ENCODE measurements at places on chromosomes 6 and 20.

- DNase-seq: no peak
These were observed 54.3 kb downstream of the PPP1R14C start for GRCh38 chr6:150196942-150197745.

- no peak for DNase-seq
These were observed 71.3 kb upstream of the SLC2A12 start for GRCh38 chr6:134123666-134124208.

- DNase-seq: no peak
These were observed 45.3 kb upstream of the HDDC2 start for GRCh38 chr6:125346926-125347563.

GRCh38 chr20:21522481-21523280 is 8.8 kb upstream of the NKX2-2 start:
- peak; percentile 59 for DNase-seq

GRCh38 chr20:5400164-5400762 is 83.5 kb upstream of the PROKR2 start:
- DNase-seq: no peak

DNA sequence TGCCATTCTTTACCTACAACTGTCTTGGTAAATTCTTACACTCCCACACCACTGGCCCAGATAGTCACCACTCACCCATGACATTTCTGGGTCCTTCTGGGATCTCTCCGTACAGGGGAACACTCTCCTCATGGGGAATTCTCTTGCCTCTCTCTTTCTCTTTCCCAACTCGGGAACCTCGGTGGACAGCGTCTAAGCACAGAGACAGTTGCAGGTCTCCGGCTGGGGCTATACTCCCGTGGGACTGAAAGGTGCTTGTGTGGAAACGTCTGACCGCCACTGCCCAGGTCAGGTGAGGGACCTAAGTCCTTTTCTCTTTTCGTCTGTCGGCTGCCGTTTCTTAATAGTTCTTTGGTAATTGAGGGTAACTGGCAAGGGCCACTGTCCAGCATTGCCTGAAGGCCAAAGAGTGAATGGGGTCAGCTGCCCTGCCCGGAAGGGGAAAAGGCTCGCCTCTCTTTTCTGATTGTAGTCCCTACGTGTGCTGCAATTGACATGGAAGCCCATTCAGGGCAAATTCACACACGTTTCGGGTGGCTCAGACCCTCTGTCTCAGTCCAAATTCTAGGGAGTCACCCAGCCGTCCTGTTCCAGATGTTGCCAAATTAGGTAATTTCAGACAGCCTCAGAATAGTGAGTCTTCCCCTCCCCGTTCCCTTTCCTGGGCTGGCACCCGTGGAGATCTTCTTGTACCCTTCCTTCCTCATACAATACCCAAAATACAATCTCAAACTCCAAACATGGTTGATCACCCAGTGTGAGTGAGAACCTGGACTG is 31.2 kb upstream of the RIPK1 start:
- DNase-seq: no peak

GRCh38 chr6:168741942-168742782 is 301.2 kb downstream of the SMOC2 start:
- no peak for DNase-seq

- DNase-seq: no peak
These were observed 975.9 kb downstream of the KIF16B start for GRCh38 chr20:15597306-15597705.

DNA sequence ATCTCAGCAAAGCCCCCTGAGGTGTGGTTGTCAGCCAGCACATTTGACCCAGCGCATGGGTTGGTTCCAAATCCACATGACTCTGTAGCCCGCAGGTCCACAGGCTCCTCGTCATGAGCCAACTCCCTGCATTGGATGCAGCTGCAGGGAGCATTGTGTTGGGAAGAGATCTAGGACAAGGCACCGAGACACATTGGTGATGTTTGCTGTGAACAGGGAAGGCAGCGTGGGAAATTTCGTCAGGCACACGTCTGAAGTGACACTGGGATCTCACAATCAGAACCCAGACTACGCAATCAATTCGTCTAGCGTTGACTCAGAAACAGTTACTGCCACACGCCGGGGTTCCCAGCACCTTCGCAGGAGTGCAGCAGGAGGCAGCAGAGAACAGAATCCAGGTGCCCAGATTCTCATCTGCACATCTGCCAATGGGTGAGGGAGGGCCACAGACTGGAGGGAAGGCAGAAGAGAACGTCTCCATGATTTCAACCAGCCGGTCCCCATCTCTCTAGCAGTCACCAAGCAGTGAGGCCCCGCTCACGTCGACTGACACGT is 177.0 kb downstream of the TTLL2 start:
- peak; percentile 87 for DNase-seq

GRCh38 chr6:107237992-107238660 is 122.8 kb upstream of the BEND3 start:
- DNase-seq: no peak

- no peak for DNase-seq
These were observed 44.0 kb upstream of the SPDEF start for GRCh38 chr6:34600101-34600500.

- no peak for DNase-seq
These were observed 159.8 kb upstream of the RIN2 start for GRCh38 chr20:19598117-19598850.

- DNase-seq: no peak
These were observed 792.0 kb downstream of the MAFB start for GRCh38 chr20:39897058-39897457.

DNA sequence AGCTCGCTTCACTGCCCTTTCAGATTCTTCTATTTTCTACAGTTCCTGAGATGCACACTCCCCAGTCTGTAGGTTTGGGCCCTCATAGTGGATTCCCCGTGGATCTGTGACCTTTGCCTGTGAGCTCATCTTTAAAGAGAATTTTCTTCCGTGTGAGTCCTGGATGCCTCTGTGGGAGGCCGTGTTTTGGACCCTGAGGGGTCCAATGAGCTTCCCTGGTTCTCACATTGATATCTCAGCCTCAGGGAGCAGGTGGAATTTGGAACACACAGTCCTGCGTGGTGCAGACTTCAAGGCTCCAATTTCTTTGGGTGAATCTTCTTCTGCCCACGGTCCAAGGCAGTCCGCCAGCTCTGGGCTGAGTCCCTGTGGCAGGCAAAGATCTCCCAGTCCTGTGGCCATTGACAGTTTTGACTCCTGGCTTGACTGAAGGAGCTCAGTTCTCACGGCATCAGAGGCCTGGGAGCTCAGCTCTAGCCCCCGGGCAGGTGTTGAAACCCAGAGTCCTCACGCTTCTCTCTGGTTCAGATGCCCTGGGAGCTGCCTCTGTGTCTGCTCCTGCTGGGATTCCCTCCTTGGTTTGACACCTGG is 61.0 kb downstream of the PSMG4 start:
- DNase-seq: no peak

GRCh38 chr6:142676027-142676443 is 268.9 kb downstream of the HIVEP2 start:
- no peak for DNase-seq

DNA sequence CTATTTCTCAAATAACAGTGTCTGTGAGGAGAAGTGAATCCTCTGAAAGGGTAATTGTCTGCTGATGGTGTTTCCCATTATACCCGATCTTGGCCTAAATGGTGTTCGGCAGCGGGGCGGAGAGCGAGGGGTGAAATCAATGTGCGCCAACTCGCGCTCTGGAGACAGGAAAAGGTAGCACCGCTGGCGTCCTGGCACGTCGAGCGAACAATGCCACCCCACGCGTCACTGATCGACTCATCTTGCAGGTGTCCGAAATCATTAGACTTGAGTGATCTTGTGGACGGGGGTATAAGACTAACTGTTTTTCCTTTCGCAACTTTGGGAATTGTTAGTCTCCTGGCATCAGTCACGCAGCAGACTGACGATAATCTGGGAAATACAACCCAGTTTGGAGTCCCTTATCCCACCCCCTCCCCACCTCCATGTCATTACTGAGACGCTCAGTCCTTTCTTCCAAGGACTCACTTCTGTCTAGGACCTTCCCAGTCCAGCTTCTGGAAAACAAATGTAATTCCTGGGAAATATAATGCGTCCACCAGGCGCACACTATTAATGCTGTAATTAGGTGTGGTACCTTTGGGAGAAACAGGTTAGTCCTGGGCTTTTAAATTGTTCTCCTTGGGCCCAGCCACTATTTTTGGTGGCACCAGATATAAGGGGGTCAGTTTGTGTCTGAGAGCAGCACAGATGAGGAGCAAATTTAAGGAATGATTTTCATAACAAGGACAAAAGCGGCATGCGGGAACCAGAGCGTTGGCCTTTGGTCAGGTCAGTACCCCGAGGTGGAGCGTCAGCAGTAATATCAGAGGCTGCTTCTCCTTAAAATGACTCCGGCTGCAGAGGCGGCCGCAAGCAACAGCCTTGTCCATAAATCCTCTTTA is 2.3 kb downstream of the LINC00237 start:
- DNase-seq: no peak

- DNase-seq: no peak
These were observed 14.2 kb downstream of the TRAF3IP2 start for GRCh38 chr6:111591370-111591900.

DNA sequence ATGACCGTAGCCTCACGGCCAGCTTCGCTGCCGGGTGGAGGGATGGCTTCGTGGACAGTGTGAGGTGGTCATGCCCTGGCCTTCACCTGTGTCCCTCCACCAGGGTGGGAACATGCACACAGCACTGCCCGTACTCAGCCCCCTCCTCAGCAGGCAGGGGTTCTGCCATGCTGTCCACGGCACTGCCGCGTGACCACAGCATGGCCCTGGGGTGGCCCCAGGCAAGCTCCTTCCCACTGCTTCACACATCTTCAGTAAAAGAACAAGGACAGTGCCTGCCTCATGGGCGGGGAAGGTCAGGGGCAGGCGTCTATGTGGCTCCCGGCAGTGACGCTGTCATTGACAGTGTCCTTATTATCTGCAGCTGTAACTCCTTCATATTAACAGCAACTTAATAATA is 205.9 kb downstream of the TAF4 start:
- no peak for DNase-seq

- DNase-seq: no peak
These were observed 238.9 kb downstream of the SLC24A3 start for GRCh38 chr20:19451231-19451922.

- no peak for DNase-seq
These were observed 453.4 kb upstream of the SPTLC3 start for GRCh38 chr20:12555369-12555768.

DNA sequence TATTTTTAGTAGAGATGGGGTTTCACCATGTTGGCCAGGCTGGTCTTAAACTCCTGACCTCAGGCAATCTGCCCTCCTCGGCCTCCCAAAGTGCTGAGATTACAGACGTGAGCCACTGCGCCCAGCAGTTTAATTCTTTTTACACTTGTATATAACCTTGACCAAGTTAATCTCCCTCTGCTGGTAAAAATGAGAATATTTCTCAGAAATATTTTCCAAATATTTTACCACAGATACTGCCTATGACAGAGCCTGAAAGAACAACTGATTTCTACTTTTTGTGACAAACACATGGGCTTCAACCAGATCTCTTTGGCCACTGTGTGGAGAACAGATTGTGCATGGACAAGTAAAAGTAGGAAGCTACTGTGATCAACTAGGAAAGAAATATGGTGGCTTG is 21.2 kb upstream of the NHSL1 start:
- DNase-seq: no peak

- DNase-seq: no peak
These were observed 87.3 kb upstream of the NHSL1 start for GRCh38 chr6:138586638-138587037.

- DNase-seq: peak; percentile 39
These were observed at the start of gene EZR for GRCh38 chr6:158819213-158819976. EZR (minus strand) TSS chr6:158819368; CDS start chr6:158818093, 1,275 bp downstream.

DNA sequence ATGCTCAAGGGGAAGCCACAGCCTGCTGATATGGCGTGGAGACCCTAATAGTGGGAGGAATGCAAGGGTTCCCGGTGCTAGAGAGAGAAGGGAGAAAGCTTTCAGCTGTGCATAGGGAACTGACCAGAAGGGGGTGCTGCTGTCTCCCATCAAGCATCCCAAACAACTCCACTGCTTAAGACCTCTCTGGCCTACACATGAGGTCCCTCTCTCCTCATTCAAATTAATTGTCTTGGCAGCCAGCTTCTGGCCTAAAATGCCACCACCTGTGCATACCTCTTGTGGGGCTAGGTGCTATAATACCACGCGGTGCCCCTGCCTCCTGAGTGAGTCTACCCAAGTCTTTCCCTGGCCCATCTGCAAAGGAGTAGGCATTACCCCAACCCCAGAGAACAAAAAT is 14.5 kb downstream of the ADISSP start:
- peak; percentile 59 for DNase-seq

DNA sequence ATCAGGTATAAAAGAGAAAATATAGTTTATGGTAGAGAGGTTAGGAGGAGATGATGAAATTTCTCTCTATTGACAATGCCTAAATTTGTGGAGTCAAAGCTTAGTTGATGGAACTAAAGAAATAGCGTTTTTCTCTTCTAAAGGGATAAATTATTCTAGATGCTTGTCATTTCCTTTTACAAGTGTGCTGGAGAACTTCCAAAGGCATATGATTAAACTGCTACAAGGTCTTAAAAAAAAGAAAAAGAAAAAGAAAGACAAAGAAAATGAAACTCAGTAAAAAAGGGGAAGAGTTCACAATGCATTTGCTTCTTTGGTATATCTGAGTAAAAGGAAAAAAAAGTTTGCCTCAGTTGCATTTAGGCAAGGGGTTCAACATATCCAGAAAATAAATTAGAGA is 499.8 kb upstream of the PTCHD4 start:
- no peak for DNase-seq

DNA sequence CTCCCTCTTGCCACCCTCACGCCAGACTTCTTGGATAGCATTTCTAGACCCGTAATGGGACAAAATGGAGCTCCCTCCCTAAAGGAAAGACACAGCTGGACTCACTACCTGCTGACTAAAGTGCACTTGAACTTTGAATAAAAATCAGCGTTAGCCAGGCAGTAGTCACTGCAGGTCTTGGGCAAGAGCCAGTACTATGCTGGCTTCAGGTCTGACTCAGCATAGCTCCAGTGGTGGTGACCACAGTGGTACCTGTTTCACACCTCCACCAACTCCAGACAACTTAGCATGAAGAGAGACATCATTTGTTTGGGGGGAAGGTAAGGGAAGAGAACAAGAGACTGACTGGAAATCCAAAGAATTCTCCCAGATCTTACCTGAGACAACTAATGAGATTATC is 906.8 kb downstream of the GRIK2 start:
- no peak for DNase-seq

DNA sequence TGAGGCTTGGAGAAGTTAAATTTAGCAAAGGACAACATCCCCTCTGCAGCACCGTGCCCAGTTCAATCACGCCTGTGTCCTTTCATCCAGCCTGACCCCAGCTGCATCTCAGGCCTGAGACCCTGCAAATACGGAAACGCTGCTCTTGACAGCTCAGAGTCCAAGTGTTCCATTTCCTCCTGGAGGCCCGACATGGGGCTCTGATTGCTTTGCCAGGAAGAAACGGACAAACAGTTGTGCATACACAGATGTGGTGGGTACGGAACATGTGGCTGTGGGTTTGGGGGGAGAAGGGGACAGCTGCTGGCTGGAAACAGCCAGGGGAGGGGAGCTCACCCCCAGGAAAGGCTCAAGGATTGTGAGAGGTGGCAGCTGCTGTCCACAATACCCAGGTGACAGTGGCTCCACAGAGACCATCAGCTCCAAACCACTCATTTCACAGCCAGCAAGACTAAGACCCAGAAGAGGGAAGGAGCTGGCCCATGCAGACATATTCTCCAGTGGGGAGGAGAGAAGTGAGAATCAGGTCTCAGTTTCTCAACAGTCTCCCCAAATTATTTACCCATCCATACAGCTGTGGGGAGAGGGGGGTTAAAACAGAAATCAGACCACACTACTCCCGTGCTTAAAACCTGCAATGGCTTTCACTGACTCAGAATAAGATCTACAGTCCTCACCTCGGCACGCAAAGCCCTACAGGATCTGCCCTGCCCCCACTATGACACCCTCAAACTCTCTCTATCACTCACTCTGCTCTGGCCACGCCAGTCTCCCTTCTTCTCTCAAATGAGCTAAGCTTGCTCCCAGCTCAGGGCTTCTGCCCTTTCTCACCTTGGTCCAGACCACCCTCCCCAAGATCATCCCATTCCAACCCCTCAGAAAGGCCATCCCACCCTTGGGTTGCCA is 89.1 kb downstream of the PREX1 start:
- peak; percentile 81 for DNase-seq

All from posterior cingulate gyrus (tissue), 11 donors.